ENCODE measurements at places on chromosomes 13 and 19.

GRCh38 chr13:34462843-34463242 lies 479.2 kb upstream of the NBEA start:
- peak; percentile 42 for DNase-seq
- peak overlapping the region; percentile 58 for H3K27ac ChIP-seq
- H3K4me3 ChIP-seq = no peak overlapping the region
- no peaks in the 10 kb centered on the region for H3K27me3 ChIP-seq
- no peaks in the 10 kb centered on the region for H3K36me3 ChIP-seq

DNA sequence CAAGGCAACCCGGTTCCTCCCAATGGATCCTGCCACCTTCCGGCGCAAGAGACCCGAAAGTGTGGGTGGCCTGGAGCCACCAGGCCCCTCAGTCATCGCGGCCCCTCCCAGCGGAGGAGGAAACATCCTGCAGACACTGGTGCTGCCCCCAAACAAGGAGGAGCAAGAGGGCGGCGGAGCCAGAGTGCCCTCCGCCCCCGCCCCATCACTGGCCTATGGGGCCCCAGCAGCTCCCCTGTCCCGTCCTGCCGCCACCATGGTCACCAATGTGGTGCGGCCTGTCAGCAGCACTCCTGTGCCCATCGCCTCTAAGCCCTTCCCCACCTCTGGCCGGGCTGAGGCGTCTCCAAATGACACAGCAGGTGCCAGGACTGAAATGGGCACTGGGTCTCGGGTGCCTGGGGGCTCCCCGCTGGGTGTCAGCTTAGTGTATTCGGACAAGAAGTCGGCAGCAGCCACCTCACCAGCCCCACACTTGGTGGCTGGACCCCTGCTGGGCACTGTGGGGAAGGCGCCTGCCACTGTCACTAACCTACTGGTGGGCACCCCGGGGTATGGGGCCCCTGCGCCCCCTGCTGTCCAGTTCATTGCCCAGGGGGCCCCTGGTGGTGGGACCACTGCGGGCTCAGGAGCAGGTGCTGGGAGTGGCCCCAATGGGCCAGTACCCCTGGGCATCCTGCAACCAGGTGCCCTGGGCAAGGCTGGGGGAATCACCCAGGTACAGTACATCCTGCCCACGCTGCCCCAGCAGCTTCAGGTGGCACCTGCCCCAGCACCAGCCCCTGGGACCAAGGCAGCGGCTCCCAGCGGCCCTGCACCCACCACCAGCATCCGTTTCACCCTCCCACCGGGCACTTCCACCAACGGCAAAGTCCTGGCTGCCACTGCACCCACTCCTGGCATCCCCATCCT lies 11.2 kb upstream of the PRR19 start:
- H3K36me3 ChIP-seq = peaks cover 65% of the 10 kb centered on the region
- H3K27ac ChIP-seq = no peak overlapping the region
- peak; percentile 83 for DNase-seq

- H3K4me3 ChIP-seq = peak overlapping the region; percentile 74
- H3K4me1 ChIP-seq = no peaks in the 10 kb centered on the region
- H3K27me3 ChIP-seq = no peaks in the 10 kb centered on the region
Measured at GRCh38 chr13:26050568-26051230, 1.1 kb downstream of the SHISA2 start.

- no peaks in the 10 kb centered on the region for H3K4me1 ChIP-seq
- no peak for DNase-seq
- no peaks in the 10 kb centered on the region for H3K36me3 ChIP-seq
- no peak overlapping the region for H3K27ac ChIP-seq
Measured at GRCh38 chr13:62434081-62434480, 1018.4 kb upstream of the PCDH20 start.

DNA sequence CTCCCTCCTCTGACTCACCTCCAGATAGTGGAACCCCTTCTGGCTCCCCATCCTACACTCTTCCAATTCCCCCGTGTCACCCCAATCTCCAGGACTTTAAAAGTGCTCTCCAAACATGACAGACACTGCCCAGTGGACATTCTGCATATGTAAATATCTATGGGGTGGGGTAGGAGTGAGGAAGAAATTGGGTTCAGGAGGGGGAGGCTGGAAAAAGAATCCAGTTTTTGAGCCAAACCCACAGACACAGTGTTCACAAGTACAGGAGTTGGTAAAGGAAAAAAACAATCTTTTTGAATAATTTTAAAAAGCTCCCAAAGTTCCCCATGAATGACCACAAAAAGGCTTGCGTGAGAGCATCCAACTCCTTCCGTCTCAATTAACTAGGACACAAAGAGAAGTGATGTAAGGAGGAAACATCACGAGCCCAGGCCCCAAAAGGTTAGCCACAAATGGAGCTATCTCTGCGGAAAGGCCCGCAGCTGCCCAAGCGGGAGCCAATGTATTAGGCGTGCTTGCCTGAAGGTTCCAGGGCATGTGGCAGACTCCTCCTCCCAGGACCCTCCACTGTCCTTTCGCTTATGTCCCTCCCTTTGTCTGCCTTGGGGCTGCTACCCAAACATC lies 18.0 kb downstream of the ZC3H4 start:
- H3K4me3 ChIP-seq = peak overlapping the region; percentile 65

GRCh38 chr13:75481176-75482069 lies 546 bp downstream of the TBC1D4 start:
- peaks cover 15% of the 10 kb centered on the region for H3K4me1 ChIP-seq
- no peak overlapping the region for H3K27ac ChIP-seq
- DNase-seq = peak; percentile 16
- H3K36me3 ChIP-seq = peaks cover 18% of the 10 kb centered on the region
- H3K4me3 ChIP-seq = peak overlapping the region; percentile 85

DNA sequence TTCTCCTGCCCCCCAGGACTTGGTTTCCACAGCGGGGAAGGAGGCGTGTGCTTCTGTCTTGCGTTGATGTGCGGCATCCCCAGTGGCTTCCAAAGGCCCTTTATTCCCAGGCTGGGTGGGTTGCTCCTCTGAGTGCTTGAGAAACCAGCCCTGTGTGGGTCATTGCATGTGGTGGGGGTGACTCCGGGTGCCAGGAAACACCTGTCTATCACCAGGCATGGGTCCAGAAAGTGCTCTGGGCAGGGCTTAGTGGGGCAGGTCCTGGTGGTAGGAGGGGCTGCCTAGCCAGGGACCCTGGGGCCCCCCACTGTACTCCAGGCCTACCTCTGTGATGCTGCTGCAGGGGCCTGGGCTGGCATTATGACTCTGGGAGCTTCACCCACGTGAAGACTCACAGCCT lies 9.6 kb downstream of the DDA1 start:
- peaks cover 59% of the 10 kb centered on the region for H3K36me3 ChIP-seq
- no peak overlapping the region for H3K27ac ChIP-seq
- DNase-seq = no peak
- H3K4me3 ChIP-seq = no peak overlapping the region

DNA sequence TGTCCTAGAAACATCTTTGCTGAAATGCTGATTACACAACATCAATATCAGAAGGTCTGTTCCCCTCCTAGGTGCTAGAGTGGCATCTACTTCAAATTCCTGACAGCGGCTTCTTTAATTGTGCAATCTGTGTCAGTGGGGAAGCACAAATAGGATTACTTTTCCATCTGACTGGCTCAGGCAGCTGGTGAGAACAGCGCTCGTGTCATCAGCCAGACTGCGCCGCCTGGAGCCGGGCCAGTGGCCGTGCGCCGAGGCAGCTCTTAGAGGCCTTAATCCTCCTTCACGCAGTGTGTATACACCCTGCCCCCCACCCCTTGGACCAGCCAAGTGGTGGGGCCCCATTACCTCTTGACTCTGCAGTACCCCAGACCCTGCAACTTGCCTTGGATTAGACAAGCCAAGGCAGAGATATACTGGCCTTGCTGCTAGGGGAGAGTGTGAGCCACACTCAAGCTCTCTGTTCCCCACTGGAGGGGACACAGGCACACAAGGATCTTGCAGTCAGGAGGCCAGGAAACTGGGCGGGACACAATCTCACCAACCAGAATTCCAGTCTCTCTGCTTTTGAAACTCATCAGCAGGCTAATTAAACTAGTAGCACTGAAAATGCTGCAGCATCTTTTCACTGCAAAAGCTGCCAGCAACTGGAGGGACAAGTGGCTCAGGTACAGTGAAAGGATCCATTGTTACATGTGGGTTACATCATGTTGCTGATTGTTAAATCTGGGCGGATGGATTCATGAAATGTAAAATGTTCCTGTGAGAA lies 48.9 kb upstream of the EPHX3 start:
- DNase-seq = peak; percentile 32
- H3K4me1 ChIP-seq = peaks cover 75% of the 10 kb centered on the region
- H3K27me3 ChIP-seq = no peaks in the 10 kb centered on the region
- peak overlapping the region; percentile 49 for H3K4me3 ChIP-seq
- peaks cover 21% of the 10 kb centered on the region for H3K36me3 ChIP-seq
- peak overlapping the region; percentile 99 for H3K27ac ChIP-seq

DNA sequence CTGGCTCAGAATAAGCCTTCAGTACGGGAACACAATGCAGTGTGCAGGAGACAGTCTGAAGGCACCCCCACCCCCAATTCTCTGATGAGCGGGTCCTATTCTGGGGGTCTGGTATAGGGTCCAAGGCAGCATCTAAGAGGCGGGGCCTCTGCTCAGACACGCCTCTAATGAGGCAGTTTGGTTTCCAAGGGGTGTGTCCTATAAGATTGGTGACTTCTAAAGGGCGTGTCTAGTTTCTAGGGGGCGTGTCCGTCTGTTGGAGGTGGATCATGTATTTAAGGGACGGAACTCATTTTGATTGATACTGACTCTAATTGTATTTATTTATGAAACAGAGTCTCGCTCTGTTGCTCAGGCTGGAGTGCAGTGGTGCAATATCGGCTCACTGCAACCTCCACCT lies 8.7 kb downstream of the FIZ1 start:
- H3K36me3 ChIP-seq = peaks cover 28% of the 10 kb centered on the region
- H3K4me1 ChIP-seq = peaks cover 10% of the 10 kb centered on the region
- no peak overlapping the region for H3K4me3 ChIP-seq
- no peak for DNase-seq

DNA sequence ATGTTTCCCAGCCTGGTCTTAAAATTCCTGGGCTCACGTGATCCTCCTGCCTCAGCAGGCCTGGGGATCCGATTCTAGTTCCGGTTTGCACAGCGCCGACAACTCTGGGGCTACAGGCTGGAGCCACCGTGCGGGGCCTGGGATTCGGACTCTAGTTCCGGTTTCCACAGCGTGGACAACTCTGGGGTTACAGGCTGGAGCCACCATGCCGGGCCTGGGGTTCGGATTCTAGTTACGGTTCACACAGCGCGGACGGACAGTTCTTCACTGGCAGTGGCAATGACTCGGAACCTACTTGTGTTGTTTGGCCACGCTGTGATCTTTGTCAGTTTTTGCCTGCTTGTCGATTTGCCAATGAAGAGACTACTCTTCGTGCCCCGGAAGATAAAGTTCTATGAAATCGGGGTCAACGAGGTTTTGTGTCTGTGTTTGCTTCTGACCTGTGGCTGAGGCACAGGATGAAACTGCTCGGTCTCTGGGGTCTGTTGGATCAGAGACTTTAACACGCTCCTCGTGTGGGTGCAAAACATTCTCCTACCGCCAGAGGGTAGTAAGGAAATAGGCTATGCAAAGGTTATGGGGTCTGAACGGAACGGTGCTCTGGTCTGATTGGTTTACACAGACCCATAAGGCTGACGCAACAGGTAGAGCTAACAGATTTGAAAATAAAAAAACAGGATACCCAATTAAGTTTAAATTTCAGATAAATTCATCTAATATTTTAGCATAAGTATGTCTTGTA lies 12.1 kb upstream of the ZSCAN1 start:
- H3K36me3 ChIP-seq = no peaks in the 10 kb centered on the region
- H3K4me1 ChIP-seq = no peaks in the 10 kb centered on the region
- H3K4me3 ChIP-seq = no peak overlapping the region
- DNase-seq = no peak

DNA sequence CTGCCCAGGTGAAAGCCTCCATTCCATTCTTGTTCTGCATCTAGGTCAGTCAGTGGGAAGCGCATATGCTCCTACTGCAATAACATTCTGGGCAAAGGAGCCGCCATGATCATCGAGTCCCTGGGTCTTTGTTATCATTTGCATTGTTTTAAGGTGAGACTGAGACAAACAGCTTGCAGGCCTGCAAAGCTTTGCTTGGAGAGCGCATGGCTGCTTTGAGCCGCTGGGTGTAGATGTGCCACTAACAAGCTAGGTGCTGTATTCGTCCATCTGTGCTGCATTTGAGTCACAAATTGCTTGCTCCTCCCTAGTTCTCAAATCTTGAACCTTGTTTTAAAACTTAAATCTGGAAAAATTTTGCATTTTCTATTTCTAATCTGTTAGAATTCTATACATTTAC lies 219.1 kb downstream of the LMO7 start:
- H3K36me3 ChIP-seq = peaks cover 16% of the 10 kb centered on the region
- no peak overlapping the region for H3K27ac ChIP-seq
- H3K4me3 ChIP-seq = no peak overlapping the region
- H3K4me1 ChIP-seq = peaks cover 10% of the 10 kb centered on the region

DNA sequence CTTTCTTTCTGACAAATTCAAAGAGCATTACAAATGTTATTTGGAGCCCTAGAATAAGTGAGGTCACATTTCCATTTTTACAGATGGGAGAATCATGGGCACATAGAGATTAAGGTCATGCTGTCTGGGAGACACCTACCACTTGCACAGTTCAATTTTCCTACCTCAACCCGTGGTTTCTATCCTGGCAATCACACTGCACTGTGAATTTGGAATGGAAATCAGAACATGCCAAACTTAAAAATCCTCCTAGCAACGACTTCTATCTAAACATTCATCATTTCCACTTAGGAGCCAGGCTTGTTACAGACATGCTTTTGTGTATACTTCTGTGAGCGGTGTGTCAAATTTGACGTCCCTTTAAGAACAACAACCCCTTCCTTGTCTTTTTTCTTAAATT lies 251.5 kb downstream of the DNAJC15 start:
- H3K27me3 ChIP-seq = no peaks in the 10 kb centered on the region
- no peak overlapping the region for H3K4me3 ChIP-seq
- no peak for DNase-seq
- H3K36me3 ChIP-seq = no peaks in the 10 kb centered on the region

GRCh38 chr19:28184997-28185396 lies 1028.0 kb downstream of the UQCRFS1 start:
- H3K27me3 ChIP-seq = no peaks in the 10 kb centered on the region
- H3K36me3 ChIP-seq = no peaks in the 10 kb centered on the region
- DNase-seq = no peak
- H3K4me3 ChIP-seq = no peak overlapping the region
- no peaks in the 10 kb centered on the region for H3K4me1 ChIP-seq

- H3K4me1 ChIP-seq = no peaks in the 10 kb centered on the region
- no peaks in the 10 kb centered on the region for H3K27me3 ChIP-seq
- H3K27ac ChIP-seq = no peak overlapping the region
- no peaks in the 10 kb centered on the region for H3K36me3 ChIP-seq
- no peak for DNase-seq
- H3K4me3 ChIP-seq = no peak overlapping the region
Measured at GRCh38 chr13:61751039-61751438, 335.4 kb upstream of the PCDH20 start.
